H9 (cell line): ENCODE measurements at places on chromosomes 16 and 17. TPM values are rescaled to one million over a fixed set of nuclear protein-coding genes. Genes with fewer than 3 reads are reported as not detected.

The OTOP3 gene
- total RNA-seq: not detected in 2 replicates

The CACNG5 gene
- total RNA-seq: 1.2 and 1.6 TPM in 2 replicates

The MYH1 gene
- not detected in 2 replicates for total RNA-seq

The AGRP gene
- not detected in 2 replicates for total RNA-seq

The SLC52A1 gene
- 0.15 and 0.17 TPM in 2 replicates for total RNA-seq

The EPX gene
- not detected in 2 replicates for total RNA-seq

The SCO1 gene
- total RNA-seq: 60.3 and 63.6 TPM in 2 replicates

The SNX20 gene
- total RNA-seq: not detected in 2 replicates

The SLC13A5 gene
- 1.4 and 1.6 TPM in 2 replicates for total RNA-seq

The SLC9A5 gene
- total RNA-seq: 7.5 and 9.1 TPM in 2 replicates

DNA sequence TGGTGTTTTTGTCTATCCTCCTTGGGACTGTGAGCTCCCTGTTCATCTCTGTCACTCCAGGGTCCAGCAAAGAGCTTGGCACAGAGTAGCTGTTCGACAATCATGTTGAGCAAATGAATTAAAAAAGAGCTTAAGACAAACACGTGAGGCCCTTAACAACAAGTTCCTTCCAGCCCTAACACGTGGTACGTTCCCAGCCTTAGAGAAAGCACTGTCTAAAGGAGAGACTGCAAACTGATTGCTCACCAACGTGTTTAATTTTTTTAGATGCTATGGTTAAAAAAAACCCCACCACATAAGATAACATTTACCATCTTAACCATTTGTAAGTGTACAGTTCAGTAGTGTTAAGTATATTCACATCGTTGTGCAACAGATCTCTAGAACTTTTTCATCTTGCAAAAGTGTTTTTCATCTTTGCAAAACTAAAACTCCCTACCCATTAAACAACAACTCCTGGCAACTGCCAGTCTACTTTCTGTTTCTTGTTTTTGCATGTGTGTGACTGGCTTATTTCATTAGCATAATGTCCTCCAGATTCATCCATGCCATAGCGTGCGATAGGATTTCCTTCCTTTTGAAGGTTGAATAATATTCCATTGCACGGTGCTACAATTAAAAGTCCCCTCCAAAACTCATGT lies 28.2 kb downstream of the LAT start:
- H3K36me3 ChIP-seq: no peaks in the 10 kb centered on the region
- H3K4me1 ChIP-seq: no peaks in the 10 kb centered on the region
- no peak for DNase-seq
- H3K4me3 ChIP-seq: no peak overlapping the region
- H3K27ac ChIP-seq: no peak overlapping the region
- H3K27me3 ChIP-seq: no peaks in the 10 kb centered on the region

DNA sequence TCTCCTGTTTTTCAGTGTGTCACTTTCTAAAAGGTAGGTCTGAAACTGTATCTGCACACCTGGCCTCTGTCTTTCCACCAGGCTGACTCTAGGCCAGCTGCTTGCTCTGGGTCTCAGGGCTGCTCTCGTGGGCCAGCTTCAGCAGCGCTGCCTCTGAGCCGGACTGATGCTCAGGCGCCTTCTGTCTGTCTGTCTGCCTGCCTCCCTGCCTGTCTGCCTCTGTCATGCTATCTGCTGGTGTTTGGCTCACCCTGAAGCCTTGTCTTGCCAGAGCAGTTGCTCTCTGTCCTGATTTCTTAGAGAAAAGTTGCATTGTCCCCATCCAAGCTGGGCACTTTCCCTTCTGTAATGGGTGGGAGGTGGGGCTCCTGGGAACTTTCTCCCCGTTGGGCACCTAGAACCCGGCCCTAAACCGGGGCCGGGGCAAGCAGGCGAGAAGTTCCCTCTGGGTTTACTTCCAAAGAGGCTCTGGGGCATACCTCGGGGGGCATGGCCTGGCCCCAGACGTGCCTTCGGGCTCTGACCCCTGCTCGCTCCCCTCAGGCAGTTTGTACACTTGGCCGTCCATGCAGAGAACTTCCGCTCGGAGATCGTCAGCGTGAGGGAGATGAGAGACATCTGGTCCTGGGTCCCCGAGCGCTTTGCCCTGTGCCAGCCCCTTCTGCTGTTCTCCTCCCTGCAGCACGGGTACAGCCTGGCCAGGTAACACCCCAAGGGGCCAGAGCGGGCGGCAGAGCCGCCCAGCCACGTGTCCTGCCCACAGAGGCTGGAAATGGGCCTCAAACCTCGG lies 15.9 kb upstream of the ATP6V0C start:
- no peak overlapping the region for H3K27ac ChIP-seq
- no peaks in the 10 kb centered on the region for H3K4me1 ChIP-seq
- H3K4me3 ChIP-seq: no peak overlapping the region

DNA sequence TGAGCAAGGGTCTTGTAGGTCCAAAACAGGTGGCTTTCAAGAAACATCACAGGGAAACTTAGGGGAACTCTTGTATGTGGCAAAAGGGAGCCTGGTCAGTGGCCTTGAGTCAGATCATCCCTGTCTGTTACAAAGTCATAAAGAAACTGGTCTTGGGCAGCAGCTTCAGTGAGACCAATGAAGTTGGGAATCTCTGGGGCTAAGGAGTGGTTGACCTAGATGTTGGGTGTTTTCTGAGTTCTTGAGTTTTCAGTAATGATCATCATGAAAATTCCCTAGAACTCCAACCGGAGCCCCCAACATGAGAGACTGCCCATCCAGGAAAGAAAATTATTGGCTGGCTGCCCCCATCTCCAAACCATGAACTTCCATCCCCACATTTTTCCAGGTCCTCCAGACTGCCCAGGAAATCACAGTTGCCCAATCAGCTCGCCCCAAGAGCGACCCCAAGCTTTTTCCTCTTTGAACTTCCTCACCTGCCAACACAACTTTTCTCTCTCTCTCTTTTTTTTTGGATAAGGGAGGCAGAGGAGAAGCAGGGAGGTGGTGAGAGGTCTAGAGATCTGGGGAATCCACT lies 3.9 kb downstream of the CCR7 start:
- H3K27me3 ChIP-seq: no peaks in the 10 kb centered on the region
- no peak overlapping the region; the same call in 2 of the 3 replicates for H3K4me3 ChIP-seq

DNA sequence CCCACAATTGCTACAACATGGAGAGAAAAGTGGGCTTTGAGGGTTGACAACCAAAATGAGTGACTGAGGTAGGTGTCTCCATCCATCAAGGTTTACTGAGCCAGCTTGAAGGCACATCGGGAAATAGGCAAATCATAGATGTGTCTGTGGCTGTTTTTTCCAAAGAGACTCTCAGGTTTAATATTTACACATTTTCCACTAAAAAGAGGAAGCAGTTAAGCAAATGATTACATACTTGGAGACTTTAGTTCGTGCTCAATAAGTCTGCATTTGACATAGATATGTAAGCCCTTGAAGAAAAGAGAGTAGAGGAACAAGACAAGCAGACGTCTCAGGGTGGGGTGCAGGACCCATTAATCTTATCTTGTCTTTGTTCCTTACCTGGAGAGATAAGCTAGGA lies 148.9 kb upstream of the COX10 start:
- H3K36me3 ChIP-seq: peaks cover 5% of the 10 kb centered on the region; the same call in 2 of the 3 replicates
- no peak for DNase-seq
- H3K27me3 ChIP-seq: no peaks in the 10 kb centered on the region
- H3K4me3 ChIP-seq: no peak overlapping the region
- no peak overlapping the region for H3K27ac ChIP-seq

DNA sequence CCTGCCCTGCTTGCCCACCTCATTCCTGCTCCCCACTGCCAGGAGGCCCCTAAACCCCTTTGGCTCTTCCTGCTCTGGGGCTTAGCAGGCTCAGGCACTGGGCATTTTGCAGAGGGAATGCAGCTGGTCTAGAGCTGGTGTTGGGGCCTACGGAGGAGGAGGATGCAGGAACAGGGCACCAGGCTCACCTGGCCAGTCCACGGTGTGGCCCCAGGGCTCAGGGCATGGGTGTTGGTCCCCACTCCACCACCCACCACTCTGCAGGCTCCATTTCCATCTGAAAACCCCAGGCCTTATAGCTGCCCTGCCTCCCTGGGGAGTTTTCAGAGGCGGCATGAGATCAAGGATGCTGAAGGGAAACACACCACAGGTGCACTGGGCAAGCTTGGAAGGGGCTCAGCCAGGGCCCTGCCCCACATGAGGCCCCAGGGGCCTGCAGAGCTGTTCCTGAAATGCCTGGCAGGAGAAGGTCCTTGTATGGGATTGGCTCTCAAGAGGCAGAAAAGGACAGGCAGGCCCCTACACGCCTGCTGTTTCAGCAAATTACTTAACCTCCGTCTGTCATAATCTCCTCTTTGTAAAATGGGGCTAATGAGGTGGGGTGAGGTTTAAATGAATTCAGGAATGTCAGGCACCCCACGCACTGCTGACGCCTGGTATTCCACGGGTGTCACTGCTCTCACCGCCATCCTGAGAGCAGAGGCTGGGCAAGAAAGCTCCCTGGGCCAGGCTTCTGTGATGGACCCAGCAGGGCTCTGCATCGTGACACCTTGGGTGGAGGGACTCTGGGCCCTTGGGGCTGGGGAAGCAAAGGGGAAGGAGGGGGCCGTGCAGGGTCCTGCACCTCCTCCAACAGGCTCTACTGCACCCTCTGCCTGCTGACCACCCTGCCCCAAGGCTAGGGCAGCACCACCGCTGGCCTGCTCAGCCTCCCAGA lies 9.3 kb downstream of the SLC47A2 start:
- no peak overlapping the region for H3K4me3 ChIP-seq
- no peaks in the 10 kb centered on the region for H3K27me3 ChIP-seq
- H3K27ac ChIP-seq: no peak overlapping the region
- H3K4me1 ChIP-seq: no peaks in the 10 kb centered on the region; the same call in 1 of the 2 replicates

DNA sequence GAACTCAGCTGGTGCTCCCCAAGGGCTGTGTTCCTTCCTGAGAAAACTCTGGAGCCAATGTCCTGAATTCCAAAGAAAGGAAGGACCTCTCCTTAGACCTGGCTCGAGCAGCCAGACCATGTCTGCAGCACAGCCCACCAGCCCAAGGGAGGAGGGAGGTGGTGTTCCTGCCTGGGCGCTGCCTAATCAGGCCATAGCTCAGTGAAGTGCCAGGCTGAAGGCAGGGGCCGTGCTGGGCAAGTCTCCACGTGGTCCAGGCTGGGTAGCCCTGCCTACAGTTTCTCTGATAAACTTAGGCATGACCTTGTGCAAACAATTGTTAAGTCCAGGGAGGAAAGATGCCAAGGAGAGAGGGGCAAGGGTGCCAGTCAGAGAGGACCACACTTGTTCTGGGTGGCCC lies 76.8 kb downstream of the MPRIP start:
- no peak overlapping the region for H3K4me3 ChIP-seq
- DNase-seq: no peak
- H3K27me3 ChIP-seq: no peaks in the 10 kb centered on the region
- no peak overlapping the region for H3K27ac ChIP-seq

- no peaks in the 10 kb centered on the region for H3K4me1 ChIP-seq
- H3K4me3 ChIP-seq: no peak overlapping the region; the same call in 2 of the 3 replicates
- no peak for DNase-seq
- H3K27ac ChIP-seq: no peak overlapping the region
Observed at GRCh38 chr16:50293994-50294855, 27.9 kb downstream of the ADCY7 start.

GRCh38 chr17:49338883-49339282 lies 23.2 kb downstream of the ZNF652 start:
- no peak for DNase-seq
- H3K36me3 ChIP-seq: no peaks in the 10 kb centered on the region
- H3K27me3 ChIP-seq: no peaks in the 10 kb centered on the region
- H3K4me3 ChIP-seq: no peak overlapping the region; the same call in 2 of the 3 replicates
- no peak overlapping the region for H3K27ac ChIP-seq
- no peaks in the 10 kb centered on the region for H3K4me1 ChIP-seq

- no peak for DNase-seq
- no peaks in the 10 kb centered on the region for H3K27me3 ChIP-seq
- no peak overlapping the region for H3K4me3 ChIP-seq
- H3K36me3 ChIP-seq: peaks cover 4% of the 10 kb centered on the region; the same call in 1 of the 3 replicates
- H3K4me1 ChIP-seq: peaks cover 2% of the 10 kb centered on the region; the same call in 1 of the 2 replicates
- no peak overlapping the region for H3K27ac ChIP-seq
Observed at GRCh38 chr16:87541147-87541871, 48.5 kb upstream of the ZCCHC14 start.

DNA sequence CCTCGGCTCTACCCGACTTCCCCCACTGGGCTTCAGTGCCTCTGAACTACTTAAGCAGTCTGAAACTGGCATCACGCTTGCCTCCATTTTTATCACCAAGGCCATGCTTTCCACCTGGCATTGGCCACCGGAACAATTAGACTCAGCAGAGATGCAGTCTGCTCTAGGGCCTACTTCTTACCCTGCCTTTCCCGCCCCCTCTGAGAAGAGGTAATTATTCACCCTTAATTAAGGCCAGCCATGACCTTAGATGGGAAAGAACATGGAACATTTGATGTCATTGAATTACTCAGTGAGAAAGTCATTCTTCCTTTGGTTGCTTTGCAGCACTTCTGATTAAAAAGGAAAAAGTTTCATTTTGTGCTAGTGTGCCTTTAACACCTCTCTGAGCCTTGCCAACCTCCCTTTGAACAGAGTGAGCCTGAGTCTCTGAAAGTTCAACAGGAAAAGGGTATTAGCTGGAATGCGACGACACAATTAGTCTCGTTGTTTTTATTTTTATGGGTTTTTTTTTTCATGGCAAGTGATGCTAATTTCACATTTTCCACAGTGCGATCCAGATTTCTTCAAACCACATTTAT lies 60.9 kb upstream of the TNRC6A start:
- no peaks in the 10 kb centered on the region for H3K27me3 ChIP-seq
- H3K4me3 ChIP-seq: no peak overlapping the region
- H3K36me3 ChIP-seq: no peaks in the 10 kb centered on the region
- no peak for DNase-seq
- H3K4me1 ChIP-seq: no peaks in the 10 kb centered on the region

DNA sequence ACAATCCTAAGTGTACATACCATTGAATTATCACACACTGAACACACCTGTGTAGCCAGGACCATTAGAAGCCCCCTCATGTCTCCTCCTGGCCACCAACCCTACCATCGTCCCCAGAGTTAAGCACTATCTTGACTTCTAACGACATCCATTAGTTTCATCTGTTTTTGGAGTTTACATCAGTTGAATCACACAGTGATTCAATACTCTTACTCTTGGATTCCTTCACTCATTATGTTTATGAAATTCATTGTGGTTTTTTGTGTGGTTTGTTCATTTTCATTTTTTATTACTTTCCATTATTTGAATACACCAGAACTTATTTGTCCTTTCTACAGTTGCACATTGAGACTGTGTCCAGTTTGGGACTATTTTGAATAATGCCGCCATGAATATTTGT lies 13.6 kb downstream of the DRC7 start:
- no peak overlapping the region for H3K4me3 ChIP-seq
- no peaks in the 10 kb centered on the region for H3K4me1 ChIP-seq
- no peaks in the 10 kb centered on the region; the same call in 2 of the 3 replicates for H3K36me3 ChIP-seq
- H3K27ac ChIP-seq: no peak overlapping the region
- DNase-seq: no peak

GRCh38 chr16:86074651-86075487 lies 175.9 kb downstream of the IRF8 start:
- H3K4me1 ChIP-seq: no peaks in the 10 kb centered on the region; the same call in 1 of the 2 replicates
- H3K27me3 ChIP-seq: no peaks in the 10 kb centered on the region
- peak; percentile 82 for DNase-seq
- H3K4me3 ChIP-seq: no peak overlapping the region
- H3K27ac ChIP-seq: no peak overlapping the region
- H3K36me3 ChIP-seq: no peaks in the 10 kb centered on the region
